ENCODE measurements at places on chromosomes 5 and 9.

DNA sequence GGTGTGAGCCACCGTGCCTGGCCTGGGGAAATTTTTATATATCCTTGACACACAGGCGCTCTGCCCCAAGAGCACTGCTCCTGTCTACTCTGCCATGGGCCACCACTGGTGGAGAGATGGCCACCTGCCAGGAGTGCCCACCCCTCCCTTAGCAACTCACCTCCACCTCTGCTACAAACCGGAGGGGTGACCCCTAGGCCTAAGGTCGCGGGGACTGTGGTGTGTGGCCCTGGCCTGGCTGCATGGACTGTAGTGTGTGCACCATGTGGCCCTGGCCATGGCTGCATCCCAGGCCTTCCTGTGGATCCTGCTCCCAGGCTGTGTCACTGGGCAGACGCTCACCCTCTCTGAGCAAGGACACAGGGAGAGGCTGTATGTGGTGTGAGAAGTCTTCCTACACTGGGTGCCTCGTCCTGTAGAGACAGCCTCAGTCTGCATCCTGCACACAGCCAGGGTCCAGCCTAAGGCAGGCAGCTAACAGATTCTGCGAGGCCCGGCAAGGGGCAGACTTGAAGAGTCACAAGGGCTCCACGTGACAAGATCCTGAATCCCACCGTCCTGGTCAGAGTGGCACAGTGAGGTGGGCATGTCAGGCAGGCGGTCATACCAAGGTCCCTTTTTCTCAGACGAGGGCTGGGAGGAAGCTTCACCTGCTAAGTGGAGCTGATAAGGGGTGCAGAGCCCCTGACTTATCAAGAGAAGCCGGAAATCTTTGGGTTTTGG lies 10.3 kb downstream of the NINJ1 start:
- DNase-seq: no peak

DNA sequence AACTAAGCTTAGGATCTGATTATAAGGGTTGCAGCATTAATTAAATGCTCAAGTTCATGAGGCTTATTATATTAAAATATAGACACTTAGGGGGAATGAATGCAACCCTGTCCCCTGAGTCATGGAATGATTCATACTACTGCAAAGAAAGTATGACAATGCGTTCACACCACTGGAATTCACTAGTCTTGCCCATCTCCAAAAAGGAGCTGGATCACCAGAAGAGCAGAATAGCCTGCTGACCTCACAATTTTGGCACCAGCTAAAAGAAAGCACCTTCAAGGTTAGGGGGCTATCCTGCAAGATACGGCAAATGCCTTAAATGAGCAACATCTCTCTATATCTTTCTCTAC lies 32.0 kb upstream of the TMED7 start:
- no peak for DNase-seq

DNA sequence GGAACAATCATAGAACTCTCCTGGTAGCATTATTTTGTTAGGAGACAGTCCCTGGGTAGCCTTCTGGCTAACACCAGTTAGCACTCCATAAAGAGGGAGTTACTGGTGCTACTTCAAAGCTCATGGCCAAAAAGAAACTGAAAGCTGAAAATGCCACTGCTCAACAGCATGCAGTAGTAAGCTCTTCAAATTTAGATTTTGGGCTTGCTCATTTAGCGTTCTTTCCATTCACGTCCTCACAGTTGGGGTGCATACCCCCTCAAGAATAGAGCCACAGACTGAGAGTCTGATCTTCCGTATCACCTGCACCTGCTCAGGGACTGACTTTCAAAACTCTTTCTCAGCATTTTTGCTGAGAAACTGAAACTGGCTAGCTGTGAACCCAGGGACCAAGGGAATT lies 24.7 kb downstream of the NTRK2 start:
- DNase-seq: no peak

GRCh38 chr9:114072184-114073140 lies 5.6 kb downstream of the AMBP start:
- DNase-seq: no peak

DNA sequence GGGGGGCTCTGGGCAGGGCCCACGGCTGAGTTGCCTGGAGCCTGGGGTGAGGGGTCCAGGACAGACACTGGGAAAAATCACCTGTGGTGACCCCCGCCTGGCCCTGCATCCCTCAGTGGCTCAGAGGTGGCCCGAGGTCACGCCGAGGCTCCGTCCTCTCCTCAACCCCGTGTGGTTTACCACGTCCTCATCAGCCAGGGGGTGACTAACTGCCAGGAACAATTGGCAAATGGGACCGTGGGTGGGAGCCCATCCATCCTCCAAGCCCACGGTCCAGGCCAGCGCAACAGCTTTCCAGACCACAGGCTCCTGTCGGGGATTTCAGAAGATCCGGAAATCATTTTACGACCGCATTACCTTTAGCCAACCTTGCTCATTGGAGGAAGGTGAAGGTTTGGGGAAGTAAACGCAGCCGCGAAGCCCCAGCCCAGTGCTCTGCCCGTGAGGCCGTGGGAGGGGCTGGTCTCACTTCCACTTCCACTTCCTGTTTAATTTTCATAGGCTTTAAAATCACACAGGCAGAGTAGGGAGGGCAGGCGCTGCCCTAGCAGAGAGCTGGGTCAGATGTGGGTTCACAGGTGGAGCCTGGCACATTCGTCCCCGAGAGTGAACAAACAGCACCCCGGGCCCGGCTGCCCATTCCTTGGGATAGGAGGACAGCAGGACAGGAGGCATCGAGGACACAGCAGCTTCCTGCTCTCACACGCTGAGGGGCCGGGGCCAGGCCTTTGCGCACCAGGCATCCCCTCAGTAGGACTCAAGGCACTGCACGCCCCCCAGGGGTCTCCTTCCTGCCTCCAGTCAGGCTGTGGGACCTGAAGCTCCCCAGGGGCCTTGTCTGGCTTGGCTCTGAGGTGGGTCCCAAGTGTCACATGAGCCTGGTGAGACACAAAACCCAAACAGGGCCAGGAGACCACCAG lies 19.8 kb upstream of the SLC9A3 start:
- no peak for DNase-seq

- no peak for DNase-seq
Observed at GRCh38 chr9:71364186-71364955, 242.9 kb upstream of the TRPM3 start.

Data from smooth muscle cell of the brain vasculature (primary cell).